Upper lobe of left lung (tissue), 6 donors: ENCODE measurements at places on chromosomes 11 and 22.

GRCh38 chr22:30043161-30043560 is 37.1 kb upstream of the HORMAD2 start:
- H3K4me3 ChIP-seq = no peak overlapping the region
- no peak overlapping the region for H3K27ac ChIP-seq
- no peak for DNase-seq
- no peaks in the 10 kb centered on the region for H3K36me3 ChIP-seq
- no peaks in the 10 kb centered on the region for H3K4me1 ChIP-seq

GRCh38 chr22:36155702-36156101 is 4.9 kb downstream of the APOL3 start:
- H3K27ac ChIP-seq = peak overlapping the region; percentile 91
- H3K4me3 ChIP-seq = no peak overlapping the region
- H3K36me3 ChIP-seq = no peaks in the 10 kb centered on the region
- no peak for DNase-seq

- H3K36me3 ChIP-seq = no peaks in the 10 kb centered on the region
- no peaks in the 10 kb centered on the region for H3K4me1 ChIP-seq
- no peak for DNase-seq
- H3K27me3 ChIP-seq = no peaks in the 10 kb centered on the region
- H3K27ac ChIP-seq = no peak overlapping the region
- H3K4me3 ChIP-seq = no peak overlapping the region
Observed at GRCh38 chr11:130525307-130525706, 76.9 kb downstream of the ADAMTS15 start.

DNA sequence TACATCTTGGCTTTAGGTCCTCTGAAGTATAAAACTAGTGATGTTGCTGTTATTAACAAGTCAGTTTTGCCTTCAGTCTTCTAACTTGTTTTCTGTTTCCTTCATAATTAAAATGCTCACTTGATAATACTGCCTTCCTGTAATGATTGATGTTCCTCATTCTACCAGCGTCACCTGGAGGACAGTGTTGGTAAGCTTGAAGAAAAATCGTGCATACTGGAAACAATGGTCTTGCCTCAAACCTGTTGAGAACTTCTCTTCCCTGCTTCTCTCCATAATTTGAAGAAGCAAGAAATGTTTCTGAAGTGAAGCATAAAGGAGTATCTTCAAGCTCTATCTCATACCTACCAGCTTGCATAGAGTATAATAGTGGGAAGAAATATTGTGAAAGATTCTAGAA is 3.0 kb downstream of the YWHAH start:
- no peak overlapping the region for H3K4me3 ChIP-seq
- H3K4me1 ChIP-seq = peaks cover 43% of the 10 kb centered on the region
- H3K27me3 ChIP-seq = no peaks in the 10 kb centered on the region
- no peak for DNase-seq

DNA sequence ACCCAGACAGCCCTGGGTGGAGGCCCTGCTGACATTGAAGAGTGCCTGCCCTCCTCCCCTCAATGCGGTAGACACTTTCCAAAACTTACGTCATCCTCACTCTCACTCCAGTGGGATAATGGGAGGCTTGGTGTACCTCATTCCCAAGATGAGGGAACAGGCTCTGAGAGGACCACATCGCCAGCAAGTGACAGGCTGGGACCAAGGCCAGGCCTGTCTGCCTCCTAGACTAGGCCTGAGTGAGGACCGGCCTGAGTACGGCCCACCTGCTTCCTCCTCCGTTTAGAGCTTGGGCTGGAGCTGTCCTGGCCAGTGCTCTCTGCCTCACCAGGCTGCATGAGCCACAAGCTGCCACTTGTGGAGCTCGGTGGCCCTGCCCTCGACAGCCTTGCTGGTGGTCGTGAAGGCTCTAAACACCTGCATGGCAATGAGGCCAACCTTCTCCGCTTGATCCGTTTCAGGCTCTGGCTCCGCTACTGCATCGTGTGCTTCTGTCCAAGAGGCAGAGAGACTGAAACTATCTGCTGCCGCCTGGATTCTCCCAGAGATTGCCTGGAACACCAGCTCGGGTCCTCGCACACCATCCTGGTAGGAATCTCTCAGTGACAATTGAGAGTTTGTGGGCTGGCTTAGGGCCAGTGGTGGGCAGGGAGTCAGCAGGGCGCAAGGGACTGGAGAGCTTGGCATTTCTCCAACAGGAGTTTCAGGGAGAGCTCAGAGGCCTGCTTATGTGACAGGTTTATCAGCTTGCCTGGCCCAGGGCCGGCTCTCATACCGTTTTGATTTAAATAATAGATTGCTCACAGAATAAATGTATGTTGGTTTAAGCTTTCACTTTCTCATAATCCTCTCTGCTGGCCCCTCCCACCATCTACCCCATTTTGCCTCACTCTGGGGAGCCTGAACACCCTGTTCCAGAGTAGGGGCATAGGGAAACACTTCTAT is 9.4 kb downstream of the LRRC75B start:
- H3K4me1 ChIP-seq = peaks cover 9% of the 10 kb centered on the region
- no peak for DNase-seq
- peak overlapping the region; percentile 50 for H3K27ac ChIP-seq
- no peaks in the 10 kb centered on the region for H3K27me3 ChIP-seq
- H3K4me3 ChIP-seq = no peak overlapping the region
- H3K36me3 ChIP-seq = peaks cover 19% of the 10 kb centered on the region

GRCh38 chr11:57787920-57788702 is 26.5 kb downstream of the CTNND1 start:
- no peak overlapping the region for H3K4me3 ChIP-seq
- no peaks in the 10 kb centered on the region for H3K36me3 ChIP-seq
